ENCODE measurements at places on chromosomes 2 and 18. TPM values are rescaled to one million over a fixed set of nuclear protein-coding genes. Genes with fewer than 3 reads are reported as not detected.

DNA sequence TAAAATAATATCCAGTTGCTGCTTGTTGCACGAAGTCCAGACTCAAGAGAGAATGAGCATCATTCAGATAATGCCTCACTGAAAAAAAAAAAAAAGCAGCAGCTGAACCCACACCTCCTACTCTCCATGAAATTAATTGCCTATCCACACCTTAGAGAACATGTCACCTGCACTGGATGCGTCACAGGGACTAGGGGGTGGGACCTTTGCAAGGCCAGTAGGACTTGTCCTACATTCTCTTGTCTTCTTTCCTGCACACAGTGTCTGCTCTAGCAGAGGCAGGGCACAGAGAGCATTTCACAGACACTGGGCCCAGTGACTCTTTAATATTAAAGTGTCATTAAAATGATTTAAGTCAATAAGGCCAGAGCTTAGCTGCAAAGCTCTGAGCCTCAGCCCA lies at the start of gene ABCA12:
Gene ABCA12, minus strand, starts transcription at position 148 of the 400 bp plus-strand sequence. CDS start 418 bp downstream, outside the sequence.
- H3K27me3 ChIP-seq = peaks cover 2% of the 10 kb centered on the region
- no peaks in the 10 kb centered on the region for H3K4me1 ChIP-seq

DNA sequence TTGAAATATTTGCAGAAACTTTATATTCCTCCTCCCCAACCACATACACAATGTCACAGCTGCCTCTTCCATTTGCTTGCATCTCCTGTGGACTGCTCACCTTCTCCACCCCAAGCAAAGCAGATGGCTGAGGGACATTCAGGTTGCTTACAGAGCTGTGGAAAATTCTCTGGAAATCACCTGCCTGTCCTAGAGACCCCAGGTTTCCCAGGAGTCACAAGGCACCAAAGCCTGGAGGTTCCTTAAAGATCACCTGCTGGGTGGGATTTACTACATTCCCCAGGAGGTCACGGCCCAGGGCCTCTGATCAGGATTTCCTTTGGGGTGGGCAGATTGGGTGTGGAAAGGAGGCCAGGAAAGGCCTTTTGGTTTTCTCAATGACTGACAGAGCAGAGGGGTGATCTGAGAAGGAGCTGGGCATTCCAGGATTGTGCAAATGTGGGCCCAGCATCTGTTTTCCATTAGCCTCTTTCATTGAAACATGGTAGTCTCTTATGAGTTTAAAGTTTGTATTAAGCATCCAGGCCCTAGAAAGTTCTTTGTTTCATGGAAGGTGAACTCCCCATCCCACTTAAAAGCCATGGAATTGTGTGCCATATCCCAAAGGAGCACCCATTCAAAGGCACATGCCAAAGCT lies 410.7 kb upstream of the TNP1 start:
- no peak overlapping the region for H3K4me3 ChIP-seq
- no peaks in the 10 kb centered on the region for H3K4me1 ChIP-seq
- no peak overlapping the region for H3K27ac ChIP-seq
- no peak for DNase-seq
- no peaks in the 10 kb centered on the region for H3K27me3 ChIP-seq

GRCh38 chr2:232528746-232529460 lies 2.9 kb downstream of the CHRND start:
- DNase-seq = no peak
- H3K36me3 ChIP-seq = no peaks in the 10 kb centered on the region
- H3K27ac ChIP-seq = no peak overlapping the region

DNA sequence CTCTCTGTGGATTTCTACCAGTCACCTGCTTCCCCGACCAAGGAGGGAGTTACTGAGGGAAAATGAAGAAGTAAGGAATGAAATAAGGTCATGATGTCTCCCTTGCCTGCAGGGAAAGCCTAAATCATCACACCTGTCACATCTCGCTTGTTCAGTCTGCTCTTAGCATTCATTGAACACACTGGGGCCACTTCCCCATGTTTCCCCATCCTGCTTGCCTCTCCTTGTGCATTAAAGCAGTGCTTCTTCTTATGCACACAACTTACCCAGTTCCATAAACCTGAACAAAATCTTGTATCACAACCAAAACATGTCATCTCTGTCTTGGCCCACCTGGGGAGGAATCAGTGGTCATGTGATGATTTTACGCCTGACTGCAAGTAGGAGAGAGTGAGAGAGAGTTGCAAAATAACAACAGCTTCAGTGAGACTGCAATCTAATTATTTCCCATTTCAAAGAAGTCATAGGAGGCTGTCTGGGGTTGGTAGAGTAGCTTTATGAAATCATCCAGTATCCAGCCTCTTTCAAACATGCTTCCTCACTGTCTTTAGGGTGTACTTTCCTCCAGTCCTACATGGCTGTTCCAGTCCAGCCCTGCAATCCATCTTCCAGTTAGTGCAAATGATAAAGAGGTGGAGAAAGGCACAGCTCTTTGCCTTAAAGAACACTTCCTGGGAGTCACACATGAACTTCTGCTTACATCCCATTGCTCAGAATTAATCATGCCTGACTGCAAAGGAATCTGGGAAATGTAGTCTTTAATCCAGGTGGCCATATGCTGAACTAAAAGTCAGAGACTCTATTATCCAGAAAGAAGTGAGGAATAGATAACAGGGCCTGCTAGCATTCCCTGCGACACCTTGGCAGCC lies 220.1 kb downstream of the HAUS1 start:
- DNase-seq = no peak
- H3K4me3 ChIP-seq = no peak overlapping the region
- H3K27me3 ChIP-seq = no peaks in the 10 kb centered on the region

- peaks cover 23% of the 10 kb centered on the region for H3K4me1 ChIP-seq
- no peaks in the 10 kb centered on the region for H3K27me3 ChIP-seq
- H3K36me3 ChIP-seq = no peaks in the 10 kb centered on the region
- H3K27ac ChIP-seq = no peak overlapping the region
- H3K4me3 ChIP-seq = no peak overlapping the region
Measured at GRCh38 chr2:105796131-105796638, 51.5 kb downstream of the NCK2 start.

The NETO1 gene
- not detected for polyA plus RNA-seq

The MARCO gene
- polyA plus RNA-seq = not detected

The TTC31 gene
- polyA plus RNA-seq = 24.1 TPM

The CDH19 gene
- not detected for polyA plus RNA-seq

The UGT1A5 gene
- not detected for polyA plus RNA-seq
